Astrocyte of the cerebellum (primary cell): ENCODE measurements at places on chromosomes 7 and 10.

GRCh38 chr10:70266056-70266455 is 17.7 kb downstream of the NPFFR1 start:
- DNase-seq, result no peak

DNA sequence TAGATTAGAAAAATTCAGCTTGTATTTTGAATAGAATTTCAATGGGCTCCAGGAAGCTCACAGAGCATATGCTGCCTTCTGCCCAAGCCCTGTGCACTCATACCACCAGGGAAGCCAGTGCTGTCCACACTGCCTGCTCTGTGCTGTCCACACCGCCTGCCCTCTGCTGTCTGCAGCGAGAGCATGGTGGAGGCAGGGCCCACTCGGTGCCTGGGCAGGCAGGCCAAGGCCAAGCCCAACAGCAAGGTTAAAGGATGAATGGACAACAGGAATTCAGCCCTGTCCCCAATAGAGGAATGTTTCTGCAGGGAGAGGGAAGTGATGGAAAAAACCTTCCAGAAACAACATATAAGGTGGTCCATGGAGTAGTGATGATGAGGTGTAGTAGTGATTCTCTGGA is 146.8 kb downstream of the GFRA1 start:
- DNase-seq, result no peak

GRCh38 chr7:49789736-49790135 is 16.3 kb downstream of the VWC2 start:
- no peak for DNase-seq

GRCh38 chr7:31979690-31980330 is 90.4 kb downstream of the PDE1C start:
- no peak for DNase-seq

- DNase-seq, result no peak
These were observed 197.6 kb downstream of the WDR37 start for GRCh38 chr10:1253523-1254353.

- no peak for DNase-seq
These were observed 123.6 kb downstream of the ATXN7L1 start for GRCh38 chr7:105752671-105753275.

- no peak for DNase-seq
These were observed 108.5 kb downstream of the ST7 start for GRCh38 chr7:117061751-117062150.

DNA sequence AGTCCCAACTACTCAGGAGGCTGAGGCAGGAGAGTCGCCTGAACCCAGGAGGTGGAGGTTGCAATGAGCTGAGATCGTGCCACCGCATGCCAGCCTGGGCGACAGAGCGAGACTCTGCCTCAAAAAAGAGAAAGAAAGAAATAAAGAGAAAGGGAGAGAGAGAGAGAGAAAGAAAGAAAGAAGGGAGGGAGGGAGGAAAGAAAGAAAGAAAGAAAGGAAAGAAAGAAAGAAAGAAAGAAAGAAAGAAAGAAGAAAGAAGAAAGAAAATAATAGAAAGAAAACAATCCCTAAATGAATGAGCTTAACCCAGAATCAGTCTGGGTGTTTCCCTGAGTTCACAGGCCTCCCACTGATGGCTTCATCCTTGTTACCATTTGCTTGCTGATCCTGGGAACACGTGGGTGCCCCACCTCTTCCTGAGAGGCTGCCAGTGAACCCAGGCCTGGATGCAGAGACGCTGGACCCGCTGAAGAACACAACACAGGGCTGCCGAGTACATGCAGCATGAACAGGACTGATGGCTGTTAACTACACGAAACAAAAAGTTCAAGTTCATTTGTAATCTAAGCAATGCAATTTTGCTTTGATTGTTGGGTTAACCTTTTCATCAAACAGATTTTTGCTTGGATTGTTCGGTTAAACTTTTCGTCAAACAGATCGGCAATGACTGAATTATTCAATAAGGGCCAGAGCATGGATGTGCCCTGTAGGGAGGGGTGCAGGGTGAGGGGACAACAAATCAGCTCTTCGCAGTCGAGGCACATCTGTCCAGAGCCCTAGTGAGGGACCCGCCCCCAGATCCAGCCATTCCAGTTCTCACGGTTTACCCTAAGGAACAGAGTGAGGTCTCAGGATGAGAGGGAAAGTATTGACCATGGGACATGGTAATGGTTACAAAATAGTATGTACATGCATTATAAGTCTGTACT is 11.5 kb downstream of the NPFFR1 start:
- DNase-seq, result no peak

DNA sequence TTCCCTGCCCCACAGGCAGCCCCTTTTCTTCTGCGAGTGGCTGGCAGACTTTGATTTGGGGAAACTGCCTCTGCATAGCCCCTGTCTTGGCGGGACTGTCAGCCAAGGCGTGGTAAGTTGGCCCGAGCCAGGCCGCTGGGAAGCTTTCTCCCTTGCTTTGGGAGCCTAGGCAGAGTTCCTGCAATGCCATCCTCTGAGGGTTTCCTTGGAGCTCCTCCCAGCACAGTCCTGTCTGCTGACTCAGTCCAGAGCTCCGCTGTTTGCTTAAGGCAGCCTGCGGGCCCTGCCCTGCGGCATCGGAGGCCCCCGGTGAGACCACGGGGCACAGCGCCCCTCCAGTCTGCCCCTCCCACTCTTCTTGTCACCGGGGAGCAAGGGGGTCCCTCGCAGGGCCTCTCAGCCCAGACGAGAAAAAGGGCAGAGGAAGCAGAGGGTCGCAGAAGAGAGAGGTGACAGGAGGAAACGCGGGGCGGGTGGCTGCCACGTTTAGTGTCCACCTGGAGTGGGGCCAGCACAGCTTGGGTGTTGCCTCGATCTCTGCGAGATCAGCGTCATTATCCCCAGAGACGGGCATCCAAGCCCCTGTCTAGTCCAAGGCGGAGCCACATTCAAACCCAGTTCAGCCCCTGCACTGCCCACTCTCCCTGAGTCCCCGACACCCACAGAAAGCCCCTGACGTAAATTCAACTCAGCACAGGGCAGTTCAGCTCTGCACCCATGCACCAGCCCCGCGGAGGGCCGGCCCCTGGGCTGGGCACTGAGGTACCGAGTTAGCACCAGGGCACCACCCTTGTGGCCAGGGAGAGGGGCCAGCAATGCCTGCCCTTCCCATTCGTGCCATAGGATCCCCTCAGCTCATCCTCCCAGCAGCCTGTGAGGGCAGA is 59.0 kb upstream of the CHST15 start:
- DNase-seq, result peak; percentile 44

GRCh38 chr7:76003351-76003750 is 9.0 kb upstream of the TMEM120A start:
- DNase-seq, result no peak

GRCh38 chr7:121186746-121187145 is 142.1 kb upstream of the WNT16 start:
- DNase-seq, result no peak
